NCI-H2029 (cell line): ENCODE measurements at places on chromosomes 5 and 9.
A peak's percentile ranks its signal among the peaks of the same experiment; 100 is the strongest.

DNA sequence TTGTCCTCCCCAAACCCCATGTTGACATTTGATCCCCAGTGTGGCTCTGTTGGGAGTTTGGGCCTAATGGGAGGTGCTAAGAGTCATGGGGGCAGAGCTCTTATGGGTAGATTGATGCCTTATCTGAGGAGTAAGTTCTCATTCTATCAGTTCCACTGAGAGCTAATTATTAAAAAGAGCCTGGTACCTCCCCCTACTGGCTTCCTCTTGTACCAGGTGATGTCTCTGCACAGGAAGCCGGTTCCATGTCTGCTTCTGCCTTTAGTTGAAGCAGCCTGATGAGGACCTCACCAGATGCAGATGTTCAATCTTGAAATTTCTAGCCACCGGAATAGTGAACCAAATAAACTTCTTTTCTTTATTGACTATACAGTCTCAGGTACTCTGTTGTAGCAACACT lies 10.8 kb downstream of the GABRB2 start:
- DNase-seq, result no peak

GRCh38 chr9:133873461-133873891 lies 118.6 kb downstream of the VAV2 start:
- no peak for DNase-seq

DNA sequence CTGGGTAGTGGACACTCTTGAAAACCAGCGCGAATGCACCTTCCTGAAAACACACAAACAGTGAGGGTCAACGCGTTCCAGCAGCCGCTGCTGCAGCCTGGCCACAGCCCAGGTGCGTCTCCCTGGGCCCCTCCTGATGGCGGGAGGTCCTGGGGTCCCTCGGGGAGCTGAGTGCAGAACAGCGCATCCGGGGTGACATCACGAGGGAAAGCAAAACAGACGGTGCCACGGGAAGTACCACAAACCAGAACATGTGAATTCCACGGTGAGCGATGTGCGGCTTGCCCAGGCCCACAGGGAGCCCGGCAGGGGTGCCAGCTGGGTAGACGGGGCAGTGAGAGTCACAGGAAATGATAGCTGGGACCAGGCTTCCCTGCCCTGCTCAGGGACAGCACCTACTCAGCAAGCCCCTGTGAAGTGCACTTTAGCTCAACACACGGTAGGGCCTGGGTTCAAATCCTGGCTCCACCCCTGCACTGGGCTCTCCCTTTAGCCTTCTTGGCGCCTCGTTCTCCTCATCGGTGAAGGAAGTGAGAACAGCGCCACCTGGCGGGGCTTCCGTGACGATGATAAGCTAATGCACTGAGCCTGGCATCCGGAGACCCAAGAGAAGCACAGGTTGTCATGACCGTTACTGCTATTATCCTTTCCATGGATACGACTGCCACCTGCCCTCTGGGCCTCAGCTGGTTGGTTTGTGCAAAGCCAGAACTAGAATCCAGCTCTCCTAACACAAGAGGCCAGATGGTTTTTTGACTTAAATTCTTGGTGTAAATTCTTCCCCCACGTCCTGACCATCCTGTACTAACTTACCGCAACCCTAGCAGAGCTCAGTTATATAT lies 24.6 kb downstream of the GFPT2 start:
- peak; percentile 84 for DNase-seq

DNA sequence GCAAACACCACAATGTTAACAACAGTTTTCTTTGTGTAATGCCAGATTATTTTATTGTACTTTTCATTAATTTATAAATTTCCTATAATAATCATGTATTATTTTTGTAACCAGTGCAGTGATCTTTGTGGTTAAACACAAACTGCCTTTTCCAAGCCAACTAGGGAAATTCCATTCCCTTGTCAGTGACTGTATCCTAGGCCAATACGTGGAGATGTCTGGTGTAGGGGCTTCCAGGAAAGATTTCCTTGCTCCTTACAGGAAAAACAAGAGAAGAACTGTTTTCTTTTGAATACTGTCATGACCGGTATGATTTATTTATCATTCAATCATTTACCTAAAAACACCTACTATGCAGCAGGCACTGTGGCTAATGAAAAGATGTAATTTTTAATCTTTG lies 31.4 kb downstream of the FANCC start:
- DNase-seq, result no peak

DNA sequence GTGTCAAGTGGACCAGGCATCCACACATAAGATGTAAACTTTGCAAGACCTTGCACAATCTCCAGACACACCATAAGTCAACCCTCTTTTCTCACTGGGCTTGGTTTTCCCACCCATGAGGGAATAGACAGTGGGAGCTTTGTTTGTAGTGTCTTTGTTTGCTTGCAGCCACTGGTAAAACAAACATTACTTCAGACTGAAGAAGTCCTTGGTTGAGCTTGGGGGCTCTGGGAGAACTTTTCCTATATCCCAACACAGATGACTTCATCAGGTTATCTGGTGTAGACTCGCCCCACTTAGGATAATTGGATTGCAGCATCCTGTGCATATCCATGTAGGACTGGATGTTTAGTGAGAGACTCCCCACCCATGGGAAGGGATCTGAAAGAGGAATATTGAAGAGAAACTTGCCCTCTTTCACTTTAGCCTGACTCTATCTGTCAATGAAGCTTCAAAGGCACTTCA lies 11.5 kb upstream of the ADGRV1 start:
- DNase-seq, result no peak

GRCh38 chr5:149766460-149767280 lies 36.6 kb downstream of the PPARGC1B start:
- DNase-seq, result no peak

- DNase-seq, result peak; percentile 23
Observed at GRCh38 chr9:83956086-83956435, 24.0 kb downstream of the HNRNPK start.

GRCh38 chr9:76528642-76529190 lies 69.7 kb downstream of the GCNT1 start:
- DNase-seq, result peak; percentile 83

- DNase-seq, result no peak
Observed at GRCh38 chr5:169301986-169302385, 1.0 kb upstream of the SLIT3 start.

DNA sequence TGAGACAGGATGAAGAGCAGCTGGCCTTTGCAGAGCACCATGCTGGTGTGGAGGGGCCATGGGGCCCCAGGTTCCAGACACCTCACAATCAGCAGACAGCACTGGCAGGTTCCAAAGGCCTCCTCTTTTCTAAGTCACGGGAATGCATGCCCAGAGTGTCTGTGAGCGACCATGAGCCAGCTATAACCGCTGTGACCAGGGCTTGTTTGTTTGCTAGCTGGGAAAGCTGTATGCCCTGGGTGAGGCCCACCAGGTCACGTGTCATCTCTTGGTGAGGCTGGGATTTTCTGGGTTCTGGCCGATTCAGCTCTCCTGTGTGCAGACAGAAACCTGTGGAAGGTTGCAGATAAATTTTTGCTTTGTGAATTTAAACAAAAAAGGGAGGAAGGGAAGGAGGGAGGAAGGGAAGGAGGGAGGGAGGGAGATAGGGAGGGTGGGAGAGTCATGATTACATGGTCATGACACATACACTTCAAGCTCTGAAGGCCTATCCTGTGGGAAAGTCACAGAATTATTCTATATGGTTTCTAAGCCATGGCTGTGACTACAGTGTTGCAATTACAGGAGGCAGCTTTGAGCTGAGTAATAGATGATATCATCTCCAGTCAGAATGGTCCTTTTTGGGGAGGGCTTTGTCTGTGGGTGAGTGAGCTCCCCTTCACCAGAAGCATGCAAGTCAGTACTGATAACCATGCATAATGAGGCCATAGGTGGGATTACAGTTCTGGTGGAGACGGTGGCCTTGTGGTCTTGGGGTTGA lies 37.2 kb downstream of the PAPPA start:
- DNase-seq, result no peak

DNA sequence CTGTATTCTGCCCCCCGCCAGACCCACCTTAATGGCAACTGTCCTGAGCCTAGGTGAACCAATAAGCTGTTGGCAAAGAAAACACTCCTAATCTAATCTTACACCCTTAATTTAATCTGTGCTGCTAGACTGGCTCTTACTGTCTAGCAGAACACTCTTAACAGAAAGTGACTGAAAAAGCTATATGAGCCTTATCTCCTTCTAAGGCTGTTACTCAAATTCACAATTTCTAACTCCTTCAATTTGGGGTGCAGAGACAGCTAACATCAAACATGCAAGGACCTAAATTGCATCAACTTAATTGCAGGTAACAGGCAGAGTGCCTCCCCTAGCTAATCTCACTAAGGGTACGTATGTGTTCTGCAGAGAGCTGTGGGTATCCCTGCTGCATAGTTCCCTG lies 49.5 kb upstream of the MAP1B start:
- DNase-seq, result no peak

- no peak for DNase-seq
Observed at GRCh38 chr9:10045598-10045997, 567.2 kb downstream of the PTPRD start.

GRCh38 chr5:147552897-147553296 lies 43.0 kb upstream of the DPYSL3 start:
- no peak for DNase-seq

DNA sequence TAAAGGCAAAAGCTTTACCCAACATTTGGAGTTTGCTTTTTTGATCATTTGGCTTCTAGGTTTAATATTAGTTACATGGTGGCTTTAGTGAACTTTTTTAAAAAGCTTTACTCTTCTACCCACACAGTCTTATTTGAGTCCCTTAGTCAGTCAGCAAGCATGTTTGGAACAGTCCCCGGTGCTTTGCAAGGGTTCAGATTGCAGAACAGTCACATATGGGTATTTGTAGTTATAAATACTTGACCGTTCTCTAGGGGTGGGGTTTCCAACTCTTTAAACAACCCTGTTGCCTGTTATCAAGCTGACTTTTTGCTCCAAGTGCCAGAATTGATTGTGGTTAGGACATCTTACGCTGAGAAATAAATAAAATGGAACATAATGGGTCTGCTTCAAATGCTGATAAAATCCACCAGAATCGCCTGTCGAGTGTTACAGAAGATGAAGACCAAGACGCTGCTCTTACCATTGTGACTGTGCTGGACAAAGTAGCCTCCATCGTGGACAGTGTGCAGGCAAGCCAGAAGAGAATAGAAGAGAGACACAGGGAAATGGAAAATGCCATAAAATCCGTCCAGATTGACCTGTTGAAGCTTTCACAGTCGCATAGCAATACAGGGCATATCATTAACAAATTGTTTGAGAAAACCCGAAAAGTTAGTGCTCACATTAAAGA lies at the start of gene CAVIN4:
Gene CAVIN4 (plus strand): TSS at position 304 of the 673 bp plus-strand sequence. CDS start 65 bp downstream, at position 369.
- no peak for DNase-seq

GRCh38 chr5:134594797-134595457 lies 37.7 kb downstream of the SAR1B start:
- DNase-seq, result peak; percentile 15

- DNase-seq, result no peak
Observed at GRCh38 chr9:35923927-35924763, 14.9 kb downstream of the SPAAR start.

DNA sequence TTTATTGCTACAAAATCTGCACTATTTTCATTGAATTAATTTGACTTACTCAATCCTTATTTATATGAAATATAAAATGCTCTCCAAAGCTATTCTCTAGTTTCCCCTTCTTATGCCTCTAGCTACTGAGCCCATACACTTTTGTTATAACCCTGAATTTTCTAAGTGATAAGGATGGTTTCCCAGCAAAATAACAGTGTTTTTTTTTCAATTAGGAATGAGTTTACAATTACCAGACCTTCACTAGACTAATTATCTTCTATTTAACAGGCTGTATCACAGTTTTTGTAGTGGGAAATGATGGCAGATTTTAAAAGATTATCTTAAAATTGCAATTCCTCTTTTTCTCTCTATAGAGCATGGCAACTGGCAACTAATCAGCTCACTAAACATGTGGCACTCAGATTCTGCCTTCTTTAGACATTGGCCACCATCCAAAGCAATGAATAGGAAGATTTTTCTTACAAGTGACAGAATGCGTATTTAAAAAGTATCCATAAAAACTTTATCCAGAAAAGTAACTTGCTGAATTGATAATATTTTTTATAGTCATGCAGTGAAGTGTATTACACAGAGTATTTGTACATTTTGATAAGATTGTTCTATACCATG lies 585.7 kb upstream of the ZNF608 start:
- no peak for DNase-seq

DNA sequence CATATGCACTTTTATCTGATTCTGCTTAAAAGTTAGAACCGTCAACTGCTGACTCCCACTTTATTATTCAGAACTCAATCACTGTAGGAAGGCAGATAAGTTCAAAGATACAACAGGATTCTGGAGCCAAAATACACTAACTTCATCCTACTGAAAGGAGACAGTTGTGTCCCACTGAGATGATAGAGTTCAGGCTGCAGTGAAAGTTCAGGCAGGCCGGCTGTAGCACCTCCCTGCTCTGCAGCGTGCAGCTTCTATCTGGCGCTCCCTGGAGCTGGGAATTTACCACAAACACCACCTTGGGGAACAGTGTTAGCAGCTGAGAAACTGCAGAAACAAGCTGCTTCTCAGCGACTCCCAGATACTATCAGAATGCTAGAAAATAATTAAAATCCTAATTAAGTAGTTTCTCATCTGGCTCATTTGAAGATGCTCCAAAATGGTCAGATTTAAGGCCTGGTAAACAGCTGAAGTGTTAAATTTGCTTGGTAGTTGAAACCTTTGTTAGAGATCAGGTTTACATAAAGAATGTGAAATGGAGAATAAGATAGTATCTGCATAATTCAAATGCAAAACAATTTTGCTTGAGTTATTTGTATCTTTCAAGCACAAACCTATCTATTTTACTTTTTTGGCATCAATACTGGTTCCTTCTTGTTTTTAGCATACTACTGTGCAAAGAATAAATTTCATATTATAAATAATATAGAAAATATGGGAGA lies 52.3 kb upstream of the CNTLN start:
- no peak for DNase-seq

DNA sequence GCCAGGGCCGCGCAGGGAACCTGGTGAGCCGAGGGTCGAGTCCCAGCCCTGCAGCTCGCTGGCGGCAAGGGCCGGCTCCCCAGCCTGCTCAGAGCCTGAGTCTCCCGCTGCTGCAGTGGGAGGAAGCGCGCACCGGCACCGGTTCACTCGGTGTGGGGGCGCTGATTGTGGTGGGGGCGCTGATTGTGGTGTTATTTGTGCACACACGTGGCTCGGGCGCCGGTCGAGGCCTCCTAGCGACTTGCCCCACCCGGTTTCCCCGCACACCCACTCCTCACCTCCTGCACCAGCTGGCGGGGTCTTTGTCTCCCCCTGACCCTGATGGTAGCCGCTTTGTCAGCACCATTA lies 266.7 kb downstream of the NSG2 start:
- DNase-seq, result no peak

DNA sequence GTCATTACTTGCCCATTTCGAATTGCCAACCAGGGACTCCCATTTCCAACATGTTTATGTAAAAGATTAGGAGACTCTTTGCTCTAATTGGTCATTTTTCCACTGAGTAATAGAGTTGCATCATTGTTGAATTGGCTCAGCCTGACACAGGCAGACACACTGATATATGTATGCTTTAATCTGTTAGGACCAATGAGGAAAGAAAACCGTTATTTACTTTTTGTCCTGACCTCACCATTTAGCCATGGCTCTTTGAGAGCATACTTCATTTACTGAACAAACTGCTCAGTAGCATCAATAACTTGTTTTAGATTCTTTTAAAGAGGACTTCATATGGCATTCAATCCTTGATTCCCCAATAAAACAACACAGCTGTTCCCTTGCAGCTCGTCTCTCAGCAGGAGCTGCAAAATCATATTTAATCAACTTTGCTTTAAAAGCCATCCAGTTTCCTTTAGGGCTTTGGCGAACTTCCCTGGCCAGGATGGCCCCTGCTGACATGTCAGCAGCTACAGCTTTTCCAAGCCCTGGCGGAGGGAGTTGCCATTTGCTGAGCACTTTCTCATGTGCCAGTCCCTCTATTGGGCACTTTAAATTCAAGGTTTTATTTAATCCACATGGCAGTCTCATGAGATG lies 251.5 kb upstream of the TNC start:
- no peak for DNase-seq

- no peak for DNase-seq
Observed at GRCh38 chr5:152094060-152094459, 169.4 kb upstream of the GLRA1 start.
